Posterior vena cava (tissue), 2 donors: ENCODE measurements at places on chromosomes 7 and 10.

DNA sequence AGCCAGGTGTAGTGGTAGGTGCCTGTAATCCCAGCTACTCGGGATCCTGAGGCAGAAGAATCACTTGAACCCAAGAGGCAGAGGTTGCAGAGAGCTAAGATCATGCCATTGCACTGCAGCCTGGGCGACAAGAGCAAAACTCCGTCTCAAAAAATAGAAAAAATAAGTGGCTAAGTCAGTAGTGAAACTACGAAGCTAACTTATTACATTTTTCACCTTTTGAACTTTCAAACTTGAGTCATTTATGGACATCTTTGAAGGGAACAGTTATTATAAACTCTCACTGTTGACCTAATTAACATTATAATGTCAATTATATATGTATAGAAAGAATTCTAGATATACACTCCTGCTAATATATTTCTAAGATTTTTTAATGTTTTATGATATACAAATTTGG, 541.5 kb upstream of the C7orf33 start:
- DNase-seq: no peak

DNA sequence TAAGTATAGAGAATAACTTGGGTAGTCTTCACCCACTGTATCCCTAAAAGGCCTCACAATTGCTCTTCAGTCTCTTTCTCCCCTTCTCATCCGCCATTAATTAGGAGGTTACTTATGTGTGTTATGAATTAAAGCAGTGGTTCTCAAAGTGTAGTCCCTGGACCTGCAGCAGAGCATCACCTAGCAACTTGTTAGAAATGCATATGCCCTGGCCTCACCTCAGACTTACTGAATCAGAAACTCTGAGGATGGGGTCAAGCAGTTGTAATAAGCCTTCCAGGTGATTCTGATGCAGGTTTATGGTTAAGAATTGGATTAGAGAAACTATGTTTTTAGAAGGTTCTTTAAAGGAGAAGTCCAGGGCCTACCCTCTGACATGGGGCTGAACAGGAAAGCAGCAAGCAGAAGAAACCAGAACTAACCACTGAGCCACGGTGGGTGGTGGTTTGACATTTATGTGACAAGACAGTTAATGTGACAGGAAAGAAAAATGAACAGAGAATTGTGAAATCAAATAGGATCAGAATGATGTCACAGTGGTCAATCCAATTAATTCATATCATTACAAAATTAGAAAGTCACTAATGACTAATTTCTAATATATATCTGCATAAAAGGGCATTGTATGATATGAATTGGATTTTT, 37.6 kb downstream of the ENTPD1 start:
- no peak for DNase-seq

DNA sequence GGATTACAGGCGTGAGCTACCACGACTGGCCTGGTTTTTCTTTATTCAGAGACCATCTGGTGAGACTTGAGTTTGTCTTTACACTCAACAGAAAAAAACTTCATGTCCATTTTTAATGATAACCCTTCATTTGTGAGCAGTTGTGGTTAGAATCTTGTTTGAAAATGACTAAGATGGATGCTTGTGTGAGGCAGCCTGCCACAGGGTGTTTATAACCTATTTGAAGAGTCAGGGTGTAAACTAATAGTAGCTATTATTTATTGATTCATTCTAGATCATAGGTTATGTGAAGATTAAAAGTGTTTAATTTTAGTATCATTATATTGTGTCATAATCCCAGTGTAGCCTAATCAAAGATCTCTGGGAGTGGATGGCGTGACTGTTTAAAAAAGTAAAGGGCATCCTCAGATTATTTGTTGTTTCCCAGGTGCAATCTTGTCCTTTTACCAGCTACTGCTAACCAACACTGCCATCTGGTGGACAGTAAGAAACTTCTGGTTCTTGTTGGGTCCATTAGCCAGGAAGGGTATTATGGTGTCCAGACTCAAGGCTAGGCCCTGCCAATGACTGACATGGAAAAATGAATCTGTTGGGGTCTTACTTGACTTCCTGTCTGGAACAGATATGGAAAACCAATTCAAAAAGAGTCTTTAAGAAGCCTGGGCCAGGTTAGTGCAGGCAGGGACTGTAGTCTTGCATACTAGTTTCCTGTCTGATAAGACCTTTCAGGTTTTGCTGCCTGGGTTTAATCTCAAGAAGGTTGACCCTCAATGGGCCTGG, 24.9 kb downstream of the NRBF2 start:
- DNase-seq: no peak

DNA sequence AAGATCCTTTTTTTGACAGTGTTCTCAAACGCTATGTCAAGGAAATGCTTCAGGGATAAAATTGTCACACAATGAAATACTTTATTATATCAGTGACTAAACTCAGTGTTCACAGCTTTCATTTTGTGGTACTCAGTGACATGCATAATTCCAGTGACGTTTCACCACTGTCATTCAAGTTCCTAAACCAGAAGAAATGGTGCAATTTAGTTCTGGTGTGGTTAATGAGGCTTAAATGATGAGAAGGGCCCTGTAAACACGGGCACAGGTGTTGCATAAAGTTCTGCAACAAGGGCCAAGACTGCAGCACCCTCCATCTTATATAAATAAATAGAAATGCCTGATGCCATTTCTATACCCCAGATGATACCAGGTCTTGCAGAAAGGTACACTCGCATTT, 1247.1 kb downstream of the GATA3 start:
- no peak for DNase-seq

GRCh38 chr10:77888356-77888703, 38.2 kb downstream of the DLG5 start:
- no peak for DNase-seq

GRCh38 chr10:42933448-42934340, 143.2 kb upstream of the RET start:
- DNase-seq: peak; percentile 77
